NCI-H1105 treated with DMSO at 0.1 percent for 48 hours (cell line): ENCODE measurements at places on chromosomes 11 and 22.
A peak's percentile ranks its signal among the peaks of the same experiment; 100 is the strongest.

DNA sequence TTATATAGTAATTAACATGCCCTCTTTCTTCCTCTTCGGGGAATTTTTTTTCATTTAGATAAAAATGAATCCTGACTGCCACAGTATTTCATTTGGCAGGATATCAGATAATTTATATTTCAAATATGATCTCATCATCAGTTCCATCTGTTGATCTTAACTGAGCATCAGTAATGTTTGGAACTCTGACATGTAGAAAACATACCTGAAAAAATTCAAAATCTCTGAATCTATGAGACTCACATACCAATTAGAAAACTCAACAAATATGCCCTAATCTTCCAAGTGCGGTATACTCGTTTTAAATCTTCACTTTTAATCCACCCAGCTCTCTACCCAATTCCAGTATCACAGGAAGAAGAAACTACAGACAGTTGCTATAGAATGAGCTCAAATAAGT, 161.9 kb downstream of the MSANTD4 start:
- DNase-seq = no peak

GRCh38 chr11:119688356-119688755, 40.6 kb downstream of the NECTIN1 start:
- no peak for DNase-seq

GRCh38 chr11:107705027-107705426, 6.8 kb downstream of the SLN start:
- no peak for DNase-seq

GRCh38 chr11:123000721-123001120, 19.1 kb upstream of the BSX start:
- DNase-seq = no peak

DNA sequence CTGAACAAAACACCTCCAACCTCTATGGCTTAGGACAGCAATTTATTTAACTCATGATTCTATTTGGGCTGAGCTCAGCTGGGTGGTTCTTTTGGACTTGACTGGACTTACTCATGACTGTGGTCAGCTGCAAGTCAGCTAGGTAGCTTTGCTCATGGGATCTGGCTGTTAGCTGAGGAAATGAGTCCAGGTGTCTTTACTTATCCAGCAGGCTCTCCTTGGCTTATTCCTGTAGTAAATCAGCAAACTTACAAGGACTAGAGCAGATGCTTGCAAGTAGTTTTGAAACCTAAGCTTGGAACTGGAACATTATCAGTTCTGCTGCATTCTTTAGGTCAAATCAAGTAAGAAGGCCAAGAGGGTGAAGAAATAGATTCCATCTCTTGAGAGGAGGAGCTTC, 8.0 kb upstream of the HIKESHI start:
- DNase-seq = no peak

DNA sequence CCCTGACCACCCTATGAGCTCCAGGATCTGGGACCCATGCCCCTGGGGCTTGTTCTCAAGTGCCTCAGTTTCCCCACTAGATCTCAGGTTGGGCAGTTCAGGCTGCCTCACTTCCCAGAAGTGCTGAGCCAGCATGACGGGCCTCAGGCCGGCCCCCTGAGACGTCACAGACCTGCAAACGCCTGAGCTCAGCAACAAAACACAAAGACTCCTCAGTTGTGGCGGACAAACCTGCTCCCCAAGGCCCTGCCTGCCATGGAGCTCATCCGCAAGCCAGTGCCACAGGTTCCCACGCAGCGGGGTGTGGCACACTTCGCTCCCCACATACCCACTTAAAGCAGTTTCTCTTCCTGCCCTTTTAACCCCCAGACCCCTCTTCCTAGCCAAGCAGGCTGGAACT, 45.2 kb downstream of the NECTIN1 start:
- DNase-seq = no peak

DNA sequence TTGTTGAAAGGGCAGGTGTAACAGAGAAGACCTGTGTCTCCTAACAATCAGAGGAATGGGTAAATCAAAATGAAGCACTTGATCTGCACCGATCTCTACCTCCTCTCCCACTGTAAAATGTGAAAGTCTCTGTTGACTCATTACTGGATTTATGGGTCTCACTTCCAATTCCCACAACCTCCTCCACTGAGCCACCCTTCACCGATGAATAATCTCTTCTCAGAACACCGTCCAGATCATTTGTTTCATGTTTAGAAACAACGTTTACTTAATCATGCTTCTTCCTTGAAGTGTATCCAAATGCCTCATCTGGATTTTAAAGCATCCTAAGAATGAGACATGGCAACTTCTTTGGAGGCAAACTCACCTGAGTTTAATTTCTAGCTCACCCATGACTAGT, 643.6 kb downstream of the ETS1 start:
- no peak for DNase-seq

- DNase-seq = no peak
These were observed 20.9 kb downstream of the INCENP start for GRCh38 chr11:62144641-62145255.

GRCh38 chr22:36385491-36386350, 2.0 kb downstream of the MYH9 start:
- DNase-seq = peak; percentile 92

GRCh38 chr11:119172513-119172912, 4.0 kb downstream of the NLRX1 start:
- no peak for DNase-seq

DNA sequence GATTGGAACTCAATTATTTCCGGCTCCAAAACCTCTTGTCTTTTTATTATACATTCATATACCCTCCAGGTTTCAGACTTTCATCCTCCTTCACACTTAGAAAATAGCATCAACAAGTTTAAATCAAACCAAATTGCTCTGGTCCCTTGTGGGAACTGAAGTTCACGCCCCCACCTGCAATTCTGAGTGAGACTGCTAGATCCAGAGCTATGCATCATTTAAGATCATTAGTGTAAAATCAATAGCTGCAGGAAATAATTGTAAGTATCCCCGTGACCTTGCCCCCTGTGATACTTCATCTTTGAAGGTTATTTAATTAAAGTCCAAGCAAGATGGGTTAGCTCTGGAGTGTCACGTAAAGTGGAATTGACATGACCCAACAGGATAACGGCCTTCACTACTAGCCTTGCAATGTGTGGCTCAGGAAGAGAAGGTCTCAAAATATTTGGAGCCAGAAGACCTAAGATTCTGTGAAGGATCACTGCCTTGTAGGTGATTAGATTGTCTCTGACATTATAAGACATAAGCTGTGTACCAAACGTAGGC, 742.2 kb upstream of the LRRC4C start:
- DNase-seq = no peak
